ENCODE measurements at places on chromosomes 7 and 10. TPM values are rescaled to one million over a fixed set of nuclear protein-coding genes. Genes with fewer than 3 reads are reported as not detected.

Gene MLXIPL
- total RNA-seq, result 1.6 TPM

Gene SRRM3
- total RNA-seq, result not detected

Gene THNSL1
- total RNA-seq, result 6.8 TPM

Gene SLC16A9
- total RNA-seq, result 3.1 TPM

Gene RBP4
- total RNA-seq, result 12.5 TPM

Gene FOXL3
- total RNA-seq, result not detected

Gene PTPRN2
- total RNA-seq, result 1.6 TPM

Gene SYCE1
- not detected for total RNA-seq

Gene FAM25C
- not detected for total RNA-seq

Gene PON3
- 5.2 TPM for total RNA-seq

Gene CYP2C18
- not detected for total RNA-seq

Gene CNPY1
- 0.52 TPM for total RNA-seq

Gene CADPS2
- 12.5 TPM for total RNA-seq

Gene KNDC1
- total RNA-seq, result 0.52 TPM

Gene HIBADH
- 39.1 TPM for total RNA-seq

Gene CDH23
- total RNA-seq, result 3.7 TPM

Gene ZNF775
- 6.8 TPM for total RNA-seq

Gene ATOH7
- not detected for total RNA-seq

Gene TMEM178B
- 0.52 TPM for total RNA-seq

Gene OPN1SW
- total RNA-seq, result not detected

Gene CDK14
- 25.1 TPM for total RNA-seq

Gene ANKRD7
- 3.1 TPM for total RNA-seq

Gene CYP26C1
- total RNA-seq, result not detected

Gene SPDYE8
- total RNA-seq, result not detected

Gene TPST1
- 39.7 TPM for total RNA-seq

Gene FZD8
- total RNA-seq, result 35.5 TPM

Gene TCERG1L
- not detected for total RNA-seq

Gene SPAG6
- 2.6 TPM for total RNA-seq

Gene IFT22
- 17.2 TPM for total RNA-seq

Gene EGR2
- 3.7 TPM for total RNA-seq

Data from skeletal muscle tissue (tissue), 5 donors.